ENCODE measurements at places on chromosomes 12 and 14.

DNA sequence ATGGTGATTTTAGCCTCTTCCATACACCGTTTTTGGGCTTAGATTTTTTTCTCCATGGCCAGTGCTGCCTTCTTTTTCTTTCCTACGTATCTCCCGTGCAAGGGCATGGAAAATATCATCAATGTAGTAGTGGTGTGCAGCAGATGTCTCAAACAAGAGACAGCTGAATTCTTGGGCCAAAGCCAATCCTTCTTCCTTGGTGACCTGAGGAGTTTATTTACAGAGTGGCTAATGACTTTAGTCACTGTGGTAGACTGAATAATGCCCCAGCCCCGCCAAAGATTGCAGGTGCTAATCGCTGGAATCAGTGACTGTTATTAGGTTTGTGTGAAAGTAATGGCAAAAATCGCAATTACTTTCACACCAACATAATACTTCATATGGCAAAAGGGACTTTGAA, 235.5 kb upstream of the NOS1 start:
- peak; percentile 97 for DNase-seq

DNA sequence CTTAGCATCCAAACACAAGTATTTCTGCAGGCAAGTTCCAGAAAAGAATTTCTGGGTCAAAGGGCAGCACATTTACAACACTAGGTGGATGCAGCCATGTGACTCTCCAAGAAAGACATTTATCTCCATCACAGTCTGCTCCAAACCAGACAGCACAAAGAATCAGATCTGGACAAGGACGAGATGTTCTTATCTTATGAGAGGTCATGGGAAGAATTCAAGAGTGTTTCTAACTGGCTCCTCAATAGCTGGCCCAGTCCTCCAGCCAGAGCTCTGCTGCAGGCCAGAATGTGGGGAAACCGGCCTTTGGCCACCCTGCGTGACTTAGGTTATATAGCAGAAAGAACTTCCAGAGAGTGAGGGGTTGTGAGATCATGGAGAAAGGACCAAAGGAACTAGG, 17.4 kb downstream of the TMEM119 start:
- no peak for DNase-seq

DNA sequence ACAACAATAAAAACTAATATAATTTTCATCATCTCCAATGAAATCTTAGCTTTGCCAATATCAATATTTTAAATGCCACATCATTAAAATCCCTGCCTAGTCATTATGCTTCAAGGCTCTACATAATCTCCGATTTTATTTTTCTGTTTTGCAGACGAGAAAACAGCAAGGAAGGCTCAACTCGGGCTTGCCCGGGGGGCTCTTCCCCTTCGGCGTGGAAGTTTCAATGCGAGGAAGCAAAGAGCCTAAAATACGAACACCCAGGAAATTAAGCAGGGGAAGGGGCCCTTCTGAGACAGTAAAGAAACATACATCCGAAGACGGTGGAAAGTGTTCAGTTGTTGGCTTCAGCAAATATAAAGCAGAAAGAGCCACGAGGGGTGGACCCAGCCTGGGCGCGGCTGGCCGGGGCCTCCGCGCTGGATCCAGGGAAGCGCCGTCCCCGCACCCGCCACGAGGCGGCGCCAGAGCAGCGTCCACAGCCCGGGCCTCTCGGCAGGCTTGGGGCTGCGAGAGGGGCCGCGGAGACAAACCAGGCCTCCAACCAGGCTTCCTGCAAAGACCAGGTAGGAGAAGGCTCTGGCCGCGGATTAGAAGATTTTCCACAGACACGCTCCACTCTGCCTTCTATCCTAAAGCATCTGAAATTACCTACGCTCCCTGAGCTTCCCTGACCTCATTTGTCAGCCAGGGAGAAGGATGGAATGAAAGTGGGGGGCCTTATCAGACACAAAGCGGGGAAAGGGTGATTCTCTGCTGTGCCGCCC, 77.2 kb downstream of the SERPINA3 start:
- peak; percentile 47 for DNase-seq

DNA sequence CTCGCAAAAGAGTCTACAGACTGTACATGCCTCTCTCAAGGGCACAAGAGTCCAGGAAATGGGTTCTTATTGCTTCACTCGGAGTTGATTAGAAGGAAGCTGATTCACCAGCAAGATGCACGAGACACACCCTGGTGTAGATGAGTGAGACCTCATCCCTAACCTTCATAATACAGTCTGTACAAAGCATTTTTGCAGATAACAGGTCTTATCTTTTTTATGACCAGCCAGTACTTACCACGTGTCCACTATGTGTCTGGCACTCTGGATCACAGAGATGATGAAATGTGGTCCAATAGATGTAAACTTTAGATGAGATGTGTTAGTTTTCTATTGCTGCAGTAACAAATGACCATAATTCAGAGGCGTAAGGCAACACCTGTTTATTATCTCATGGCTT, 53.4 kb upstream of the PWP1 start:
- no peak for DNase-seq

DNA sequence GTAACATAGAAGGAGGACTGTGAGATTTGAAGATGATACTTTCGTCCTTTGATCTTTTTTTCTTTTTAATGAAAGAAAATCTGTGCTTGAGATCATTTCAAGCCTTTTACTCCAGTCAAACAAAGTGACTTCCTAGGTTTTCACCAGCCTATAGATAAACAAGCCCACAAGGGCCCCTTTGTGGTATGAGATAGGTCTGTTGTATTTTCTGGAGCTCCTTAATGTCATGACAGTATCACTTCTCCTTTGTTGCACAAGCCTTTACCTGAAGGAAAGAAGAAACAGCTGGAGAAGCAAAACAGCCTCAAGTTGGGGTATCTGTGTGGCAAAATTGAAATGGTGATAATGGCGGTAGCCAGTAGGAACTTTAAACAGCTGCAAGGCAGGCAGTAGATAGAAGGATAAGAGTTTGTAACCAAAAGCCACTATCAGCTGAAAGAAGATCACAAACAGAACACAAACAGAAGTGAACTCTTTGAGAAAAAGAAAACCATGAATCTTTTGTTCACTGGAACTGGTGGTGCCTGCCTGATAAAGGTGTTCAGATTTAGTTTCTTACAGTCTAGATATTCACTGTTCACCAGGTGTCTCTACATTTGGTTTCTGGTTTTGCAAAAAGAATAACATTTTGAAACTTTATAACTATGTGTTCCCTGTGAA, 96.8 kb downstream of the LGR5 start:
- no peak for DNase-seq

DNA sequence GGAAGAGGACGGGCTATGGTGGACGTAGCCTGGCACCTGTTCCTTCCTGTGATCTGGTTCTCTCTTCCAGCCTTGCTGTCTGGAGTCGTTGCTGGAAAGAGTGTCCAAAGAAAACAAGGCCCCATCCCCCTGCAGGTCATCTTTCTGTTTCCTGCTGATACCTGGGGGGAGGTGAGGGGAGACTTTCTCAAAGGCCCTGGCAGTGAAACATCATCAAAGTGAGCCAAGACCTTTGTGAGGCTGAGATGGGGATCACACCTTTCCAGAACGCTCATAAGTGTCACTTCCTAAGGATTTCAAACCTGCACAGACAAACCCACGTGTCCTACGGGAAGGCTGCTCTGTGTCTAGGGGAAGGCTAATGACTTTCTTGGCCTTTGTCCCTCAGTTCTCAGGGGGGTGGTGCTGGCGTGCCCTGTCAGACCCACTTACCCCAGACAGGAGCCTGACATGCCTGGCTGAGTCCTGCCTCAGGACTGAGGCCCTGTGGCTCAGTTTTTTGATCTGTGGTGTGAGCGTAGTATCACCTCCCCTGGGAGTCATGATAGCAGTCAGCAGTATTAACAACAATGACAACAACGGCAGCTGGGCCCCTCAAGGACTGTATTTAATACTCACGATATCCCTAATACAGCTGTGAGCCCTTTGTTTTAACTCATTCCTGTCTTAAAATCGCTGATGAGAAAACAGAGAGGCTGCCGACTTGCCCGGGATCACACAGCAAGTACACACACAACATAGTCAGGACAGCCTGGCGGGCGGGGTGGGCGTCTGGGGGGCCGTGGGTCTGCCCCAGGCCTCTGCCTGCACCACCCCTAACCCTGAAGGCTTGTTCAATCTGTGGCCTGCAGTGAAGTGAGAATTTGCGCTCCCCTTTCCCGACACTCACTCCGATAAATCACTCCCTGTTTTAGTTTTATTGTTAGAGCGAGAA, 235.2 kb downstream of the SLC41A2 start:
- DNase-seq = peak; percentile 44

DNA sequence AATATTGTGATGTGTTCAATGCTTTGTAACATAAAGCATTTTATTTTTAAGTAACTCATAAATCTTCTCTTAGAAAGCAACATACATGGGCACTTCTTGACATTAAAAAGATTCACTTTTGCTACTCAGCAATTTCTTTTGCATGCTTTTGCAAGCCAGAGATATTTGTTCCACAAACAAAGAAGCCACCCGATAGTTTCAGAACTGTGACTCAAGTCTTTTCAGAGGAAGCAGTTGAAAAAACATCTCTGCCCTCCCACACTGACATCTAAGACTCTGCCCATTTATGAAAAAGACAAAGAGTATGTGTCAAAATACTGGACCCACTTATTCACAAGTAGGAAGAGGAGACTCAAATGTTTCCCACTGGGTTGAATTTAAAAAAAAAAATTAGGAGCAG, 7.5 kb downstream of the APPL2 start:
- no peak for DNase-seq

DNA sequence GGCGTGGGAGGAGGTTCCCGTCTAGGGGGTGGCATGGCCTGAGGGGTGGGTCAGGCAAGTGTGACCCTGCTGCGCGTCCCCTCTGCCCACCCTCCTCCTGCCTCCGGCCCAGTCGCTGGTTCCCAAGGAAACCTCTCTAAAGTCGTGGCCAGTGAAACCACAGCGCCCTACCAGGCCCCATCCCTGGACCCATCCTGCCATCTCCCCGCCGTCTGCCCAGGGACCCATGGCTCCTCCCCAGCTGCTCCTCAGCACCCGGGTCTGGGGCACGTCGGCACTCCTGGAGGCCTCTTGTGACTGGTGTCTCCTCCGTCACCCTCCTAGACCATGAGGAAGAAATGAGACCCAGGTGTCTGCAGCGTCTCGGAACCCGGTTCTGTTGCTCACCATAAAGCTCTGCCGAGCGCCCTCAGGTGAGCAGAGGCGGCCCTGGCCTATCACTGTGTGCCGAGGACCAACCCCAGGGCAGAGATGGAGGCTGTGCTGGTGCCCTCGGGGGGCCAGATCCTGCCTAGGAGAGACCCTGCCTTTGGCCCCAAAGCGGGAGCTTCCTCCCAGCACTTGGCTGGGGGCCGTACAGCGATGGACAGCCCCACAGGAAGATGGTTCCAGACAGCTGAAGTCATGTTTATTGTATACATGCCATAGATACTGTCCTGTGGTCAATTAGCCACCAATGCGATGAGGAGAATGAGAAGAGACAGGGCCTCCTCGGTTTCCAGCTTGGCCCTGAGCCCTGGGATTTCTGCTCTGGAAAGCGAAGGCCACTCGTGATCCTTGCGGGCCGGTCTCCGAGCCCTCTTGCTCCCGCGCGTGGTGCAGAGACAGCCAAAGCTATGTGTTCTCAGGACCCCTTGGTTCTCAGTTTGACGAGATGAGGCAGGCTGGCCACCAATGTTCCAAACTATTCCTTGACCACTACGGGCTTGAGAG, 222.5 kb upstream of the RTL1 start:
- DNase-seq = no peak

- no peak for DNase-seq
Observed at GRCh38 chr12:96040305-96041133, 5.1 kb upstream of the LTA4H start.

DNA sequence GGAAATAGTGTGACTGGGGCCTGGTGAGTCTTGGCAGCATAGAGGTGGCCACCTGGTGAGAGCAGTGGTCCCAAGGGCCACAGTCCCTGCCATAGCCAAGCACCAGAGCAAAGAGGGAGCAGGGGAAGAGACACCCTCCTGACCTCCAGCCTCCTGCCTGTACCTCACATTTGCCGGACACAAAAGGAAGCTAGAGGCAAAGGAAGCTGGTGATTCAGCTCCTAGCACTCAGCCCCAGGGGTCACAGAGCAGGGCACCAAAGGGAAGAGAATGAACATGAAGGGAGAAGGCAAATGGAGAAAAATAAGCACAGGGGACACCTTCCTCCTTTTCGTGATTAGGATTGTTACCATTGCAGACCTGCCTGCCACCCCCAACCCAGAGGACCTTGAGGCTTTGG, 216.8 kb downstream of the ZFP36L1 start:
- DNase-seq = no peak

GRCh38 chr12:89655841-89656240, 52.8 kb downstream of the ATP2B1 start:
- no peak for DNase-seq

GRCh38 chr14:31400031-31400638, 20.2 kb downstream of the HEATR5A start:
- no peak for DNase-seq

DNA sequence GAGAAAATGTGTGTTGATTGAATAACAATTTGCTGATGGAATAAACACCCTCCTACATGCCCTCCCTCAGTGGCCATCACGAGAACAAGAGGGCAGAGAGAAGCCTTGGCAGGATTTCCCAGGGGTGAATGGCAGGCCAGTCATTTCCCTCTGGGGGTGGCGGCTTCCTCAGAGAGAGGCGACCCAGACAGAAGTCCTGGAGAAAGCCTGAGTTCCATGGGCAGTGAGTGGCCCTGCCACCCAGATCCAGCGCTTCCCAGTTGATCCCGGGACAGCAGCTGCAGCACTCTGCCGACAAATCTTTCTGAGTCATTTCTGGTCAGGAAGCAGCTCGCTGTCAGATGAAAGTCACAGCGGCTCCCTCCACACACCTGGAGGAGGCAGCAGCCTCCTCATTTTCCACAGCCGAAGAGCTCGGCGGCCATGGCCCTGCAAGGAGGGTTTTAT, 123.0 kb downstream of the SCARB1 start:
- DNase-seq = no peak

DNA sequence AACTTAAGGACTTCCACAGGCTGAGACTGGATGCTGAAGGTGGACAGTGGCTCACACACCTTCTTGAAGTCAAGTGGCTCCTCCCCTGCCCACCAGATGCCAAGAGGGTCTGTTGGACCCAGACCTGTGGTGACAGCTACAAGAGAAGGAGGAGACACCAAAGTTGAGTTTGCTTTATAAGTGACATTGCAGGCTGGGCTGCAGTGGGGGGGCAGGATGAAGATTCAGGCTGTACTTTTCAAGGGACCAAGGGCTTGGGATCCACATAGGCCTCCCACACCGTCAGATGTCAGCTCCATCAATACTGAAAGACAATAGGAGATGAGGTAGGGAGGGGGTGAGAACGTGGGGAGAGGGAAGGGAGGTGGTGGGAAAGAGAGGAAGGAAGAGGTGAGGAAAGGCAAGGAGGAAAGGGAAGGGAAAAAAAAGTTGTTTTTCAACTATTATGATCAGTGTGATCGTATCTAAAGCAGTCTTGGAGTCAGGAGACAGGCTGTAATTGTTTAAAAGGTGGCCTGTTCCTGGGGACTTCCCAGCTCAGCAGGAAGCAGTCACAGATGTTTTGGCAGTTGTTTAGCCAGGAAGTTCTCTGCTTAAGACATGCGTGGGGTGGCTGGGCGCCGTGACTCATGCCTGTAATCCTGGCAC, 84.1 kb upstream of the RESF1 start:
- no peak for DNase-seq
